NCI-H1417 treated with DMSO at 0.1 percent for 48 hours (cell line): ENCODE measurements at places on chromosomes 16 and 17.

DNA sequence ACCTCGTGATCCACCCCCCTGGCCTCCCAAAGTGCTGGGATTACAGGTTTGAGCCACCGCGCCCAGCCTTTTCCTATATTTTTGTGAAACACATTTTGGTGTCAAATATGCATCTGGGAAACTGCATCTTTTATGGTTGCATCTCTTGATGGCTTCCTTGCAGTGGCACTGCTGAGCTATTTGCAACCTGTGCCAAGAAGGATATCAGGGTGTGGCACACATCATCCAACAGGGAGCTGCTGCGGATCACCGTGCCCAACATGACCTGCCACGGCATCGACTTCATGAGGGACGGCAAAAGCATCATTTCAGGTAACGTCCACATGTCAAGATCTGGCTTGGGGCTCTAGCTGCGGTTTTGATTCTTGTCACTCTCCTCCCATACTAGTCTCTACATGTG, 16.8 kb upstream of the USP43 start:
- no peak for DNase-seq

DNA sequence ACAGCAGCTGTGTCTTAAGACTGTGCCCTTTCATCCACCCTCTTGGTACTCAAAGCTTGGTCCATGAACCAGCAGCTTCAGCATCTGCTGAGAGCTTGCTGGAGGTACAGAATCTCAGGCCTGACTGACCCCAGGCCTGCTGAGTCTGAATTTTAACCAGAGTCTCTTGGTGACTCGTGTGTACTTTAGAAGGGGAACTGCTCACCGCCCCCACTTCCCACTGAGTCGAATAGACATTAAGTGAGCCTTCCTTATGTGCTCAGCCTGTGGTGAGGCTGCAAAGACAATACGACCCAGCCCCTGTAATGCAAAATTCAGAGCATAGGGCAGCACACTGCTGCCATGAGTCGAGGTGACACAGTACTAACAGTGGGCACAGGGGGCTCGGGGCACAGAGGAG, 662.8 kb downstream of the WWOX start:
- DNase-seq, result no peak

DNA sequence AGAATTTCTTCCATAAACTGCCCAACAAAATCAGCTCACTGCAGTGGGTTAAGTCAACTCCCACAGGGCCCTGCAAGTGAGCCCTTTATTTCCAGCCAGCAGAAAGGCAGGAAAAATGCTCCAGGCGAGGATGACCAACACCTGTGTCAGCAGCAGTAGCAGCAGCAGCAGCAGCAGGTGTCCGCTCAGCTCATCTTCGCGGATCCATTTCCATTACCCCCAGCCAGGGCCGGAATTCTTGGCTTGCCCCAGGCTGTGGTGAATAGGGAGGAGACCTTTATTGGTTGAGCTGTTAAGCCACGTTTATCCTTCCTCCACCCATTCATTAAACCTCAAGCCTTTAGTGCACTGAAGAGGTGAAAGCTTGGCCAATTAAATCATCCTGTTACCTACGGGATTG, 46.2 kb downstream of the MARCHF10 start:
- peak; percentile 17 for DNase-seq

- no peak for DNase-seq
Measured at GRCh38 chr17:39605492-39606433, 2.0 kb downstream of the NEUROD2 start.

DNA sequence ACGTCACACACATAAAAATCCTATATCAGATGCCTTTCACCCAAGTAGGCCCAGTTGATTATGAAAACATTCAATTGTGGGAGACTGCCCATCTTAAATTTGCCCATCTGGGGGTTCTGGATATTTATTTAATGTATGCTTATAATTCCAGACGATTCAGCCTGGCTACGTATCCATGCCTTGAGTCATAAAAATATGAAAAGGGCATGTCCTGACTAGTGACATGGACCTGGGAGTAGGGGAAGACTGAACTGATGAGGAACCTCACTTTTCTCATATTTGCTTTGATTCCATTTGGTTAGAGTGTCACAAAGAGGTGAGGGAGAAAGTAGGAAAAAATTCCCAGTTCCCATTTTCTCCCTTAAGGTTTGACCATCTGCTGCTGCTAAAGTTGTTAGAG, 122.5 kb upstream of the GNAO1 start:
- DNase-seq, result no peak

DNA sequence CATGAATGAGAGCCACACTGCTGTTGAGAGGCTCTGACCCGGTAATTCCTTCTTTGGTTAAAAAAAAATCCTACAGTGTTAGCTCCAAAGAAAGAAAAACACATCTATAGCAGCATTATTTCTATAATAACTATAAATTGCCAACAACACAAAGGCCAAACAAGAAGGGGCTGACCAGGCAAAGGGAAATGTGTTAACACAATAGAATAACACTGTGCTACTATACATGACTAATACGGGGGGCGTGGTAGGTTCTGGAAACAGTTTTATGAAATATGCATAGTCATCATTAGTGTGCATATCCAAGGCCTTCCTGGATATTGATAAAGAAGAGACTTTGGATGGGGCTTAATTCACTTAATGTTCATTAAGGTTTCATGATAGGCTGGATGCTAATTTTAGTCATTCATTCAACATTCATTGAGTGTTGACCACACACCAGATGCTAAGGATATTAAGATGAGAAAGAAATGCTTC, 50.0 kb upstream of the CCL1 start:
- no peak for DNase-seq

DNA sequence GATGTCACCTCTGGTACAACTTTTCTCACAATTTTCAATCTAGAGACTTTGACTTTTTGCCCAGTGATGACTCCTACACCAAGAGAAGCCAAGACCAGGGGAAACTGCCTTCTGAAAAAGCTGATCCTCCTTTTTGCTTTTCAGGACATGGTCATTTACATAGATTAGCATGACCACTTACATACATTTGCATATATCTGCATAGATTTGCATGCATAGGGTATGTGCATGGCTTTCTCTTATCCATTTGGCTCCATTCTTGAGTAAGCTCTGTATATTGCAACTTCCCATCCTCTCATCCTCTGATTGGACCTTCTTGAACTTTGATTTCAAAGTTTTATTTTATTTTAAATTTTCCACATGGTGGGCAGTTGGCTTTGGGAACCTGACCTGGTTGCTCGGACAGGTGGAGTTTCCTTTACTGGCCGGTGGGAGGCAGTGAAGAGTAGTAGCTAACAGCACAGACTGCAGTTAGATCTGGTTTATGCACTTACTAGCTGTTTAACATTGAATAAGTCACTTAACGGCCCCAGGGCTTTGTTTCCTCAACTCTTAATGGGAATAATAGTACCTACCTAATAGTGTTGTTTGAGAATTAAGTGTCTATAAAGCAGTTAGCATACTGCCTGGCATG, 92.9 kb downstream of the GPR139 start:
- DNase-seq, result no peak

DNA sequence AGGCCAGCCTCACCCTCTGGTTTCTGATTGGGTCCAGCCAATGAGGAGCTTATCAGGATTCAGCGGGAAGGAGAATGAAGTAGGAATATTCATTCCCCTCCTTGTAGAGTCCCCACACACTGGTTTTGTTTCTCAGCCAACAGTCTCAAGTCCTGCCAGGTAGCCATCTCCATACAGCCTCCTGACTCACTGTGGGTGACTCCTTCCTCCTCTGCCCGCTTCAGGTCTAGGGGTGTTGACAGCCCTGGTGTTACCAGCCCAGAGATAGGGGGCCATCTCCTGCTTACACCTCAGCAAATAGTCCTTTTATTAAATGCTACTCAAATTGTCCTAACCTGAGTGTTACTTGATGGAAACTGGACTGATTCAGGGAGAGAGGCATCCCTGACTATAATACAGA, 4.0 kb upstream of the MFAP4 start:
- no peak for DNase-seq

DNA sequence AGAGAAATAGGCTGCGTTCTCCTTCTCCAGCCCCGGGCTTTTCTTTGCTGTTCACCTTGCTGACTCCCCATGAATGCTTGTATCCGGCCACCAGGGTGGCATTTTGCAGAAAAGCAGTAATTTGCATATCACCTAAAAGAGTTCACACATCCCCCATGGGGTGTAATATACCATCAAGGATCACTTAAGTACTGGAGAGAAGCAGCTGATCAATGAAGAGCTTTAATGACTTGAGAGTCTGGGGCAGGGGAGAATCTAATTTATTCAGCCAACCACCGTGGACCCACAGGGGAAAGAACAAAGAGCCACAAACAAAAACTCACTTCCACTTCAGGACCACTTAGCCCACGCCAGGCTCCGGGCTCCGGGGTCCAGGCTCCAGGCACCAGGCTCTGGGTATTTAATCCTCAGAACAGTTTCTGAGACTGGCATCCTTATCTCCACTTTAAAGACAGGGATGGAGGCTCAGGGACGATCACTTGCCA, 33.9 kb upstream of the SEC14L1 start:
- peak; percentile 20 for DNase-seq

GRCh38 chr17:39950871-39951348, 11.9 kb upstream of the GSDMA start:
- DNase-seq, result no peak

GRCh38 chr17:4480929-4481898, 17.5 kb upstream of the SPNS2 start:
- no peak for DNase-seq

GRCh38 chr16:27704252-27704651, 154.3 kb downstream of the KATNIP start:
- no peak for DNase-seq

DNA sequence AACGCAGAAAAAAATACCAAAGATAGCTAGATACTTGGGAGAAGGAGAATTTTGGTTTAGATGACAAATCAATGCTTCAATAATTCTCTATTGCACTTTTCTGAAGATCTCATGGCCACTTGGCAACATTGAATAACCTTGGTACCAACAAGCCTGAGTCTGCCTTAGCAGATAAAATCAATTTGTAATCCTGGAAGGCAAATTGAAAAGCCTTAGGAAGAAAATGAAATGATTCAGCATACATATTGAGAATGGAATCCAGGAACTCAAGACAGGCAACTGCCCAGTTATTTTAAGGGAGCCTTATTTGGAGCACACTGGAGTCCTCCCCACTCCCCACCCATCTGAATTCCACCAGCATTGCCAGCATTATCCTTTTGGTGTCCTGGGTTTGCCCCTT, 109.3 kb upstream of the SOX9 start:
- no peak for DNase-seq

- no peak for DNase-seq
Measured at GRCh38 chr17:7081341-7082062, 1.5 kb upstream of the CLEC10A start.

GRCh38 chr16:78952630-78953029, 647.9 kb downstream of the MAF start:
- no peak for DNase-seq
